Inflammatory macrophage (primary cell): ENCODE measurements at places on chromosomes 4 and X.

DNA sequence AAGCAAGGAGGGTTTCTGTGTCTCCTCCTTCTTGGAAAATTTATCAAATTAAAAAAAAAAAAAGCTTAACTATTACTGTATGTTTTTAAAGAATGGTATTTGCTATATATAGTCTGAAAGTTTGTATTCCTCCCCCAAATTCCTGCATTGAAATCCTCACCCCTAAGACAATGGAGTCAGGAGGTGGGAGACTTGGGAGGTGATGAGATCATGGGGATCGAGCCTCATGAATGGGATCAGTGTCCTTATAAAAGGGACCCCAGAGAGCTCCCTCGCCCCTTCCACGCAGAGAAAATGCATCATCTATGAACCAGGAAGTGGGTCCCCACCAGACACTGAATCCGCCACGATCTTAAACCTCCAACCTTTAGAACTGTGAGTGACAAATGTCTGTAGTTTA lies 50.1 kb downstream of the DHRSX start:
- DNase-seq = no peak

GRCh38 chrX:124606724-124607123 lies 260.4 kb downstream of the SH2D1A start:
- no peak for DNase-seq

- DNase-seq = peak; percentile 48
These were observed 884 bp downstream of the RELL1 start for GRCh38 chr4:37685161-37685822.

DNA sequence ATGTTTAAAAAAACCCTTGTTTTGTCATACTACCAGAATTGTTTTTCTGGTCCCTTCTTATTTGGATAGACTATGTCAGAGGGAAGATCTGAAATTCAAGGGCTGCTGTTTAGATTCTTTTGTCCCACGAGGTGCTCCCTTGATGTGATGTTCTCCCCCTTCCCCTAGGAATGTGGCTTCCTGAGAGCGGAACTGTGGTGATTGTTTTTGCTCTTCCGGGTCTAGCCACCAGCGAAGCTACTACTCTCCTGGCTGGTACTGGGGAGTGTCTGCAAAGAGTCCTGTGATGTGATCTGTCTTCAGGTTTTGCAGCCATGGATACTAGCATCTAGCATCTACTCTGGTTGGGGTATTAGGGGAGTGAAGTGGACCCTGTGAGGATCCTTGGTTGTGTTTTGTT lies 271.1 kb downstream of the DCAF12L2 start:
- no peak for DNase-seq

DNA sequence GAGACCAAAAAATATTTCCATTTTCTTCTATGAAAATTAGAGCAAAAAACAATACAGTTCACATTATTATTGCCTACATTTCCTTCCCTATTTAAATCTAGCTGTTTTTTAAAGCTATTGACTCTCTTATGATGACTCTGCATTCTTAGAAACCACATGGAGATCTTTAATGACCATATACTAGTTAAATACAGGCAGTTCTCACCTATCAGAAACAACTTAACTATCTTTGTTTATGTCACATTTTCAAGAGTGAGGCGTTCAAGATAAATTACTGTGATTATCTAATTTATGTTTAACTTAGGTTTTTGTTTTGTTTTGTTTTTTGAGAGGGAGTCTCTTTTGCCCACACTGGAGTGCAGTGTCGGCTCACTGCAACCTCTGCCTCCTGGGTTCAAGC lies 3.0 kb downstream of the CISD2 start:
- no peak for DNase-seq

DNA sequence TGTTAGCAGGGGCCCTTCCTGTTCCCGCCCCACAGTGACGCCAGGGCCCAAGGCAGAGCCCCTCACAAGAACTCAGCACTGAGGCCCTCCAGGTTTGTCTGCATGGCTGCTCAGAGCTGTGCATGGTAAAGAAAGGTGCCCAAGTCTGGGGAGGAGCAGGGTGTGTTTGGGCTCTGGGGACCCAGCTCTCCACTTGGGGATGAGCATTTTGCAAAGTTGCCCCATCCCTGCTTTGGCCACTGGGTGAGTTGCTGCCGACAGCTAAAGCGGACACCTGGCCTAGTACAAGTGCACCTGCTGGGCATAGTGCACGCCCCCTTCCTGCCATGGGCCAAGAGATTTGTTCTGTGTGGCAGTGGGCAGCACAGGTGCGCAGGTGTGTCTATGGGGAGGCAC lies 2.0 kb upstream of the MXD4 start:
- no peak for DNase-seq

DNA sequence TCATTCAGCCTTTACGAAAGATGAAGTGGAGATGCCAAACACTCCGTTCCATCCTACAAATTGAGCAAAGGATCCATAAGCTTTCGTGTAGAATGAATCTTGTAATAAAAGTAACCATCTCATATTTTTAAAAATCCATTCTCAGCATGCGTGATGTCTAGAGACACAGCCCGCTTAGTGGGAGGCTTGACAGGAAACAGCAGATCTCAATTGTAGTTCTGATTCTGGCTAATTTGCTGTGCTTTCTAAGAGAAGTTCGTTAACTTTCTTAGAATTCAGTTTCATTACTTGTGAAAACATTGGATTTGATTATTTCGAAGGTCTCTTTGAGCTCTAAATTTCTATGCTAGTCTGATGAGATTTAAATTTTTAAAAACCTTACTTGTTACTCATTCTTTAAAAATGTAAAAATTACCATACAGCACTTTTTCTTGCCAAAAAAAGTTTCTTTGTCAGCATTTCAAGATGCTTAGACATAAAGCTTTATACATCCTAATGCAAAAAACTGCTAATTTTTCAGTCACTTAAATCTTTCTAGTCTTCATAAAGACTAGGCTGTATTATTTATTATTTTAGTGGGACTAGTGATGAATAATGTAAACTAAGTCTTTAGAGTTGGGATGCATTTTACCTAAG lies 66.9 kb upstream of the NEIL3 start:
- DNase-seq = no peak

DNA sequence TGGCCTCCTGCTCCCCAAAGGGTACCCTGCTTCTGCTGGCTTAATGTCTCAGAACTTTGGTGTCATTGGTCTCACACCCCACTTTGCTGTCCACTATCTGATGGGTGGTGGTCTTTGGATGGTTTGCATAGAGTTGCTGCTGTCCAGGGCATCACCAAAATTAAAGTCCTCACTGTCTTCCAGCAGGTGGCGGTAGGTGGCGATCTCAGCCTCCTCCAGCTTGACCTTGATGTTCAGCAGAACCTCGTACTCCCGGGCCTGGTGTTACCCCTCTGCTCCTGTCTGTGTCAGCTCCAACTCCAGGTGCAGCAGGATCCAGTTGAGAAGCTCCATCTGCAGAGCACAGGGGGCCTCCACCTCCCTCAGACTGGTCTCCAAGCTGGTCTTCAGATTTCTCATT lies 1169.5 kb upstream of the PABPC4L start:
- DNase-seq = no peak

GRCh38 chrX:122622795-122623194 lies 561.3 kb upstream of the GRIA3 start:
- no peak for DNase-seq

GRCh38 chr4:141652161-141652778 lies 15.9 kb downstream of the IL15 start:
- DNase-seq = no peak

GRCh38 chr4:38109370-38109769 lies 149.2 kb downstream of the PTTG2 start:
- peak; percentile 47 for DNase-seq

DNA sequence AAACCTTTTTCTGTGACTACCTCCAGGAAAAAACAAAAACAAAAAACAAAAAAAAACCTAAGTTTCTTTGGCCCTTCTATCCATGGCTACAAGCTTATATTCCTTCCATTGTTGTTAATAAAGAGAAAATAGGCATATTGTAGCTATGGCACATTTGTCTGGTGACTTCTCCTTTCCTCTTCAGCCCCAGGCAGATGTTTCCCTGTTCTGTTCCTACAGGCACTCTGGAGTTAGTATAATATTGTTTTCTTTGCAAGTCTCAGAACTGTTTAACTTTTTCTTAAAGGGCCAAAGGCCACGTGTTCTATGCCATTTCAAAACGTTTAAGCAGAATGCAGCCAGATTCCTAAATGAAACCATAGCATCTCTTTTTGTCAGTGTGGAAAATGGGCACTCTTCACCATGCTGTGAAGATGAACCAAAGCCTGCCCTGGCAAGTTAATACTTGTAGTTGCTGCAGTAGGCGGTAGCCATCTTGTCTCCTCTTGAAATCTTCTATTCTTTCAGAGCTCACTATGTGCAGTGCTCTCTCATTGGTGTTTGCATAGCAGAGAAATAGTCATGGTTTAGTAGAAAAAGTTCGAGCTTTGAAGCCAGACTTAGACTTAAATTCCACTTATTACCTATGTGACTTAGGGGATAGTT lies 44.8 kb upstream of the MTMR1 start:
- DNase-seq = no peak
